ENCODE measurements at places on chromosomes 11 and 22. TPM values are rescaled to one million over a fixed set of nuclear protein-coding genes. Genes with fewer than 3 reads are reported as not detected.

F2 gene
- total RNA-seq: not detected

MFNG gene
- total RNA-seq: 0.27 TPM

DNA sequence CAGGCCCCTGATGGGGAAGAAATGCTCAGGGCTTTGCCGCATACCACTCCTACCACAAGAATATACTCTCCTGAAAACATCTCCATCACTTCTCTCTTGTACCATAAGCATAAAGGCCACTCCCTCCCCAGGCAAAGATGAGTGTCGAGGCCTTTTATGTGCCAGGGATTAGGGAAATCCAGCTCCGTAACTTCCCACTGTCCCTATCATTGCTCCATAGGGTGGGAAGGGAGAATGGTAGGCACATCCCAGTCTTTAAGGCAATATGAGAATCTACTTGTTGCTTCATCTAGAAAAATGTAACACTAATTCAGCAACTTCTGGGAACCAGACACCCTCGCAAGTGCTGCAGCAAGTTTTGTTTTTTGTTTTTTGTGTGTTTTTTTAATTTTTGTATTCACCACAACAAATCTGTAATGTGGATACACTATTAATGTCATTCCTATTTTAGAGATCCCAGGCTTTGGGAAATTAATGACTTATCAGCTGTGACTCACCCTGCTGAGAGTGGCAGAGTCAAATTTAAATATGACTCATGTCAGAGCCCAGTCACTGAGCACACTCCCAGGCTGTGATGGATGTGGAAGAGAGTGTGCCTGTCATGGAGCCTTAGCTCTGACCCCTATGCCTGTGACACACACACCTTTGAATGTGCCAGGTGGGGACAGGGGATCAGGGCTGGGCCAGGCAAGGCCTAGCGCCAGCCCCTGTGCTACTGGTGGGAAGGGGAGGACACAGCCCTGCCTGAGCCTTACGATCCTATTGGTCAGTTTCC, 23.4 kb downstream of the PANX1 start:
- DNase-seq: peak; percentile 58

DNA sequence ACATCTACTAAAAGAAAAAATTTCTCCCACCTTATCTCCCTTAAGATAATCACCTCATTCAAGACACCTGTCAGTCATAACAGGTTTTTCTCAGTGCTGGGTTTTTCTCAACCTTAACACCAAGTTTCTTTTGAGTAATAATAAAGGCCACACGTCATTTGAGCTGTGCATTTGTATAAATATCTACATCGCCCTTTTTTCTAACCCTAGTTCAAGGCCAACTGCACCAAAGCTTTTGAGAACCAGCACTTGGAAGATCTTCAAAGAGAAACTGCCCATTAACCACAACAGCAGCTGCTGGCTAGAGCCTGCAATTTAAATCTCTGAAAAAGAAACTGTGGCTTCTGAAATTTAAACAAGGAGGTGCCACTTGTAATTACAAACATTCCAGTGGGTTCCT, 6.9 kb downstream of the CADM1 start:
- no peak for DNase-seq

DNA sequence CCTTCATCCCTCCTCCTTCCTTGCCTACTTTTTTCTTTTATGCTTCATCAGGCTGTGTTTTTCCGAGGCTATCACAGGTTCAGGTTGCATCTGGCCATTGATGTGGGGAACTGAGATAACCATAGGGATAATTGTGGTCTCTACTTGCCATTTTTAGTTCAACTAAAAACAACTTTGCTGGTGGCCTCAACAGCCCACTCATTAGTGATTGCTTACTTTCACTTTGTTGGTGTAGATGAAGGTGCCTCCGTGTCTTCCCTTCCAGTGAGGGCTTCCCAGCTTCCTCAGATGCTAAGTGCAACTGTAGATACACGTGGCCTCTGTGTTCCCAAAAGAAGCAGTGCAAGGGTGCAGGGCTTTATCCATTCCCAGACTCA, 35.0 kb downstream of the KCNJ1 start:
- DNase-seq: no peak

DNA sequence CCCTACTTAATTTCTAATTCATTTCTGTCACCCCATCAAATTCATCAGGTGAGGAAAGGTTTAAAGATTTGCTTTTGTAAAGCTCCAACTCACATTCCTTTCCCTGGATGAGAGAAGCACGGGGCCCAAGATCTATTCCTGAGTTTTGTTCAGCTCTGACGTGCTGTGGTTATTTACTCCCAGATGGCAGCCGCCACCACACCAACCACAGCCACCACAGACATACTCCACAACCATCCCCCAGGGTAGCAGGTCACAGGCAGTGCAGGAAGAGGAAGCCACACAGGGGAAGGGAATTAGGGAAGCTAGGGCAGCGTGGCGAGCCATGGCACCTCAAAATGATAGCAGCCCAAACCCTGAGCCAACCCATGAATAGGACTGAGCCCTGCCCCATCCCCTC, 63.5 kb upstream of the CSNK2A3 start:
- no peak for DNase-seq

GRCh38 chr11:36417154-36417553, 92.9 kb downstream of the TRAF6 start:
- DNase-seq: no peak

- DNase-seq: peak; percentile 68
These were observed 236.1 kb downstream of the TTC28 start for GRCh38 chr22:28443526-28443876.

LMO1 gene
- not detected for total RNA-seq

GRCh38 chr11:80698637-80699036, 1257.8 kb upstream of the TENM4 start:
- DNase-seq: no peak

- DNase-seq: peak; percentile 4
These were observed 144.9 kb downstream of the ARHGAP42 start for GRCh38 chr11:100831929-100832494.

DNA sequence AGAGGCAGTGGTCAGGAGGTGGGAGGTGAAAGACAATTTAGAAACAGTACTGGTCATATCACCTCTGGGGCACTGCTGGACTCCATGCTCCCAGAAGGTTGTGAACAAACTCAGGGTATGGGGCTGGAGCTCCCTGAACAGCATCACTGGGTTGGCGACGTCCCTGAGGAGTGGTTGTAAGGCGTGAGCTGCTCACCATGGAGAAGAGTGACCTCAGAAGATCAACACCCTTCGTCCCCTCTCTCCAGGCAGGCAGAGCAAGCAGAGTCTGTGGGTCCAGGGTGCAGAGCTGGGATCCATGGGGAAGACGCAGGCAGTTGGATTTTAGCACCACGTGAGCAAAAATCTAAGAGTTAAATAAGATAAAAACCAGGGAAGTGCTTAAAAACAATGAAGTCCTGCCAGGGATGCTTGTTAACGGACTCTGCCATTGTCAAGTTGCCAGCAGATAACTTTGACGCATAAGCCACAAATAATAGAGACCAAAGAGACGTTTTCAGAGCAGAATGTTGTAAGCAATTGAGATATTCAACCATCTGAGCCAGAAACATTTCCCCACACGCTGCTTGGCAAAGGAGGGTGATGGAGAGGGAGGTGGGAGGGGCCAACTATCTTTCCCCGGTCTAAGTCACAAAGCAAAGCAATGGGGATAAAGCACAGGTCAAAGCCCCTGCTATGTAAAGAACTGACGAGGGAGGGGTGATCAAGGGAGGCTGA, 13.6 kb downstream of the PNPLA5 start:
- DNase-seq: no peak
